ENCODE measurements at places on chromosomes 16 and 17.

DNA sequence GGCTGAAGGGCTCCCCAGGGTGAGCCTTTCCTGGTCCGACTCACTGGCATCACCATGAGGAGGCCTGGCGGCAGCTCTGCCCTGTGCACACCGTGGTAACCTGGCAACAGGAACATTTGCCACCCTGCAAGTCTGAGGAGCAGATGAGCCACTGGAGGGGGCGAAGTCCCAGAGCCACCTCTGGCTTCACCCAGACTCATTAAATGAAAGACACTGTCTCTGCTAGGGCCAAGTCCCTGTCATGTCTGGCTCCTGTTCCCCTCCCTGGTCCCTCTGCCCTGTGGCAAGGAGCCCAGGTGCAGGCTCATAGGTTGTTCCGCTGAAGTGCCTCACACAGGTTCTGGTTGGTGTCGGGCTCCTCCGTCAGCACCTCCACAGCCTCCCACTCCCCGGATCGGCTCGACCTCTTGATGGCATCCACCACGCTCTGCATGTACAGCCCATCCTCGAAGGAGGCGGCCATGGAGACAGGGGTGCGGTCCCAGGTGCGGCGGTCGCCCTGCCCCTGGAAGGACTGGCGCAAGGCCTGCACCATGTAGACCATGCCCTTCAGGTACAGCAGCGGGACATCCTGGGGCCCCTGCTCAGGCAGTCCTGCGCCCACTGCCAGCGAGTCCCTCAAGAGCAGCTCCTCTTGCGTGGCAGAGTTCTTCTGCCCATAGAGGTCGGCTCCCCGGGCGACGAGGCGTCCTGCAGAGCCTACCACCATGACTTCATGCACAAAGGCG, 8.4 kb downstream of the C16orf86 start:
- no peak for DNase-seq

- no peak for DNase-seq
Observed at GRCh38 chr17:80793851-80794267, 197.8 kb upstream of the CHMP6 start.

DNA sequence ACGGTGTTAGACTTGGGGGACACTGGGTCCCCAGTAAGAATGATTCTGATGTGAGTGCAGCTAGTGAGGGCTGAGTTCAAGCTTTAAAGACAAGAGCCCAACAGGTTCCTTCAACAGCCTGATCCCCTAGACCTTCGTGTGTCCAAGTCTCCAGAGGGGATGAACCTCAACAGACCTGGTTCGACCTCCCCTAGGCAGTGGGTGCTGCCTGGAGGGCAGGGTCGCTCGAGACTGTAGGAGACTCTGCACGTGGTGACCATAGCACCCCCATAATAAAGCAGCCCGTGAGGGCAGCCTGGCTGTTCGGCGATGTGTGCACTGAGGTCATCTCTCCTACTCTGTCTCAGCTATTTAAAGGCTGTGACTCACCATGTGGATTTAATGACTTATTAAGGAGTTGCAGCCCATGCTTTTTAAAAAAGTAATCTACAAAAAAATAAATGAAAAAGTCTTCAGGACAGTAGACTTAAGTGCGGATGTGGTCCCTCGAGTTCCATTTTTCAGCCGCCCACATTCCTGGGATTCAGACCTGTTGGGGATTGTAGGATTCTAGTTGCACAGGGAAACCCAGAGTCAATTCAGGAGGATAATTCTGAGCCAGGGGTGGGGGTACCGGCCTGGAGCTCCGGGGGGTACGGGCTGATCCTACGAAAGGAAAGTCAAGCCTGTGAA, 23.4 kb upstream of the METRNL start:
- peak; percentile 4 for DNase-seq

DNA sequence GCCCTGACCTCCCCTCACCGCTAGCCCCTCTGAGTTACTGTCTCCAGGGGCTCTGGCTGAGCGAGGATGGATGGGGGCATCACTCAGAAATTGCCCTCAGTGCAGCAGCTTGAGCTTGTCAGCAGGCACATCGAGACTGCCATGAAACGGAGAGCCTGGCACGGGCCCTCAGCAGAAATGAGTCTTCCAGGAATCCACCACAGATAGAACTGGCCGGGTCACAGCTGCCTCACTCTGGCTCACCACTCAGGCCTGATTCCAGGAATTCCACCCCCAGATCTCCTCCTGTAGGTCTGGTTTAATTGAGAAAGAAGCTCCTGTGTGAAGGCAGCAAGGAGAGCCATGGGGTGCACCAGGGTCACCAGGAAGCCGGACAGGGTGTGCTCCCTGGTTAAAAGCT, 85.5 kb downstream of the GSG1L start:
- DNase-seq: no peak

GRCh38 chr17:79675413-79675725, 55.4 kb upstream of the ENPP7 start:
- DNase-seq: no peak

DNA sequence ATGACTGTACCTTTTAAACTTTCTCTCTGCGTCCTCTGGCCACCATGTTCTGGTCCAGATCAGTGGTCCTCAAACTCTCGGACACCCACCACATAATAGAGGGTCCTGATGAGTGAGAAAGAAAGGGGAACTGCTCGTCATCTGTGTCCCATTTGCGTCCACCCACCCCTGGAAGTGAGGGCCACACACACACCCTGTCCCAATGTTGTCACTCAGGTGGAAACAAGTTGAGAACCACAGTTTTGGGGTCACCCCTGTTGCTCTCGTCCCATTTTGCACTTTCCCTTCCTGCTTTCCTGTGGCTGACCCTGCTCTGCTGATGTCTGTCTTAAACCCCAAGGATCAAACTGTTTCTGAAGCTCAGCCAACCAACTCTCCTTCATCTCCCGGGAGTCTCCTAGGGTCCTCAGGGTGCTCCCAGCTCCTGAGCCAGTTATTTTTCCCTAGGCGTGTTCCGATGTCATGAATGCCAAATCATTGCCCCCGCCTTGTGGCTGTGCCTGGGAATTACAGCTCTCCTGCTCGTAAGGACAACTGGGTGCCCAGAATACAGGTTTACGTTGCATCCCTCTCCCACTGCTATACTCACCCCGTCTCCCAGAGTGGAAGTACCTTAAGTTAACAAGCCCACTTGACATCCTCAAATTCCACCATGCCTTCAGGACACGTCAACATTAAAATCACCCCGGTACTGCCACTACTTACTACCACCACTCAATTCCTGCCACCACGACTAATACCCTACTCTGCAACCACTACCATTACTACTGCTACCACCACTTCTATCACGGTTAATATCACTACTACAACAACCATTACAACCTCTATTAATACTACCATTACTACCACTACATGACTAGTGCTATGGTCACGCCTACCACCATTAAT, 26.0 kb upstream of the HNF1B start:
- DNase-seq: peak; percentile 43

DNA sequence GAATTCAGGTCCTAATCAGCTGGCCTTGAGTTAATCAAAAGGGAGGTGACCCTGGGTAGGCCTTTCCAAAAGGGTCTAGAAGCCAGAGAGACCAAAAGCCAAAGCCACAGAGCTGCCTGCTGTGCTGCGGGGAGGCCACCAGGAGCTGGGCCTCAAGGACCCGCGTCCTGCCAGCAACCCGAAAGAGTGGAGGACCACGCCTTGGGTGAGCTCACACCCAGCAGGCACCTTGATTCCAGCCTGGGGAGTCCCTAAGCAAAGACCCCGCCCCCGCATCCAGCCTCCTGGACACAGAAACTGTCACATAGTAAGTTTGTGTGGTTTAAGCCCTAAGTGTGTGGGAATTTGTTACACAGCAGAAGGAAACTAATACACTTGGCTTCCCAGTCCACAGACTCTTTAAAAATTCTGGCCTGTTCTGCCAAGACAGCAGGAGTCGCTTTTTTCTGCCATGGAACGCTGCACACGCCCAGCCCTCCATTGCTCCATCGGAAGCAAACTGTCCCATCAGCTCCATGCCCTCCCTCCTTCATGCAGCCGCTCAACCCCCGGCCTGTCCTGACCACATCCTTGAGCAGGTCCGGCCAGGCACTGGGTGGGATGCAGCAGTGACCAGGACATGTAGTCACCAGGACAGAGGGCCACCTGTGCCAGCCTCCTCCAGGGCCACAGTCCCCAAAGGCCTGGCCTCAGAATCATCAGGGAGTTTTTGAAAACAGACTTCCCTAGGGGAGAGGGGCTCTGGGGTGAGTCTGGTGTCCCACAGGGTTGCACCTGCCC, 20.9 kb upstream of the RASD1 start:
- DNase-seq: no peak

- no peak for DNase-seq
Observed at GRCh38 chr16:57273359-57273758, 11.1 kb downstream of the PLLP start.

GRCh38 chr17:64491034-64491860, 5.6 kb downstream of the POLG2 start:
- peak; percentile 75 for DNase-seq

GRCh38 chr16:71723537-71724319, 773 bp downstream of the PHLPP2 start:
- DNase-seq: peak; percentile 75

DNA sequence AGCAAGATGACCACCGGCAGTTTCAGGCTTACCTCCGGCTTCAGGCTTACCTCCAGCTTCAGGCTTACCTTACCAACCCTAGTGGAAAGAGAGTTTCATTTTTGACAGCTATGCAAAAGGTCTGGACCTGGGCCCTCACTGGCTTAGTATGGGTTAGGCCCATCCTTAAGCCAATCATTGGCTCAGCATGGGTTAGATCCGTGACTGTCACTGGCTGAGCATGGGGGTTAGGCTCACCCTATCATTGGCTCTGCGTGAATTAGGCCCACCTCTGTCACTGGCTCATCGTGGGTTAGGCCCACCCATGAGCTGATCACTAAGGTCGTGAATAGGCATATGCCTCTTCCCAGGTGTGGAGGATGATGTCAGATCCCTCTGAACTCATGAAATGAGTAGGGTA, 8.1 kb downstream of the NDE1 start:
- DNase-seq: no peak
